ENCODE measurements at places on chromosomes 3 and 15. TPM values are rescaled to one million over a fixed set of nuclear protein-coding genes. Genes with fewer than 3 reads are reported as not detected.

- H3K4me1 ChIP-seq = no peaks in the 10 kb centered on the region
- peak; percentile 76 for DNase-seq
- peak overlapping the region; percentile 46 for H3K4me3 ChIP-seq
- peak overlapping the region; percentile 87 for H3K27ac ChIP-seq
- no peaks in the 10 kb centered on the region for H3K36me3 ChIP-seq
- H3K27me3 ChIP-seq = no peaks in the 10 kb centered on the region
These were observed 98.3 kb upstream of the VGLL3 start for GRCh38 chr3:87088993-87089841.

- H3K36me3 ChIP-seq = no peaks in the 10 kb centered on the region
- no peak overlapping the region for H3K4me3 ChIP-seq
- no peak overlapping the region for H3K27ac ChIP-seq
- no peaks in the 10 kb centered on the region for H3K4me1 ChIP-seq
These were observed 5.2 kb upstream of the CPLX3 start for GRCh38 chr15:74821091-74821789.

- no peak for DNase-seq
- H3K27ac ChIP-seq = no peak overlapping the region
- no peak overlapping the region for H3K4me3 ChIP-seq
These were observed 92.5 kb upstream of the MB21D2 start for GRCh38 chr3:193010191-193010590.

DNA sequence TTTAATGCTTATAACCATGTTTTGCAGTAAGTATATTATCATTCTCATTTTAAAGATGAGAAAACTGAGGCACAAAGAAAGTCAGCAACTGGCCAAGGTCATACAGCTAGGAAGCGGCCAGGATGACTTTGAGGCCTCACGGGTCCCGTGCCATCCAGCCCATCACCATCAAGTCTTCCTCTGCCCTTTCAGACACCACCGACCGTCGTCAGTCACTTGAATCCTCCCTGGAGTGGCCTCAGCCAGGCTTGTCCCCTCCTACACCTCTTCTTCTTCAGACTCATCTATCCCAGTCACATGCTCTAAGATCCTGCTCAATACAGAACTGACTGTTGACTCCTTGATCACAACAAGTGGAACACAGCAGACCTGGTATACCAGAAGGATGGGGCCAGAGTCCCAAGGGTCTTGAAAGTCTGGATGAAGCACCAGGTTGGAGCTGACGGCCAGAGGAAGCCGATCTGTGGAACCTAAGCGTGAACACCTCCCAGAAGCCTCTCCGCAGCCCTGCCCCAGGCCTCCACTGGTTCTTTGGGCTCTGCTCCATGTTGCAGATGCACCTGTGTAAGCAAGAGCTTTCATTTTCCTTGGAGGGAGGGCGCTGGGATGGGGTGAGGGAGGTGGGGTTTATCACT lies 22.1 kb downstream of the ITGA11 start:
- H3K27me3 ChIP-seq = no peaks in the 10 kb centered on the region
- H3K4me1 ChIP-seq = no peaks in the 10 kb centered on the region
- no peak overlapping the region for H3K27ac ChIP-seq
- DNase-seq = no peak
- no peaks in the 10 kb centered on the region for H3K36me3 ChIP-seq

DNA sequence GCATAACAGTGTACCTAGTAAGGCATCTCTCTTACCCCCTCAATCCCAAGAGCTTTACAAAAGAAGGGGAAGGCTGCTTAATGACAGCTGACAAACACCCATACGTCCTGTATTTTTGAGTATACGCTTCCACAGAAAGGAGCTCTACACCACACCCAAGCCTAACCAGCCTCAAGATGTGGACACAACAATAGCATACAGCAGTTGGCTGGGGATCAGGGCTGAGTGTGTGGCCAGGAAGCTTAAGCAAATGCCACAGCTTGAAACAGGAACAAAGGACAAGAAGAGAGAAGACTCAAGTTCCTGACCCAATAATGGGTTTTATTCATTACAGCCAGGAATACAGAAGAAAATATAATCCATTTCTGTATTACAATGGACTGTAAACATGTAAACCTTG lies 6.9 kb downstream of the HEXA start:
- no peaks in the 10 kb centered on the region for H3K36me3 ChIP-seq
- H3K4me3 ChIP-seq = no peak overlapping the region
- peak overlapping the region; percentile 87 for H3K27ac ChIP-seq

DNA sequence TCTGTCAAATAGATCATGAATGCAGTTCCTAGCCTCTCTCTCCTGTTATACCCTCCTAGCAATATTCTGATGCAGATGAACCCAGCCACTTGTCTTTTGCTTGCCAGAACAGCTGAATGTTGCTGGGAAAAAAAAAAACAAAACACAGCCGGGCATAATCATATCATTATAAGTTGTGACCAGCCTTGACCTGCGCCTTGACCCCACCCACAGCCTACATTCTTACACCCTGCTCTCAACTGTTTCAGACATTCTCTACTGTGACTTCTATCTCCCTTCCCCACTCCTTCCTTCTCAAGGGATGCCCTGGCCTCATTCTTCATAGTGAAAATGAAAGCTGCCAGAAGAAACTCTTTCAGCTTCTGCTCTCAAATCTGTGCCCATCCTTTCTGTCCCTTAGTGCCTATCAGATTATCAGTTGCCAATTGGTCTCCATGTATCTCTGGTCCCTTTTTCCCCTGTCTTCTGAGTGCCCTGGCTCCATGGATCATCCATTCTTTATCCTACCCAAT lies 389.1 kb upstream of the TPRG1 start:
- H3K27ac ChIP-seq = peak overlapping the region; percentile 80
- peaks cover 44% of the 10 kb centered on the region for H3K4me1 ChIP-seq
- no peaks in the 10 kb centered on the region for H3K27me3 ChIP-seq
- H3K4me3 ChIP-seq = no peak overlapping the region
- DNase-seq = no peak
- no peaks in the 10 kb centered on the region for H3K36me3 ChIP-seq

DNA sequence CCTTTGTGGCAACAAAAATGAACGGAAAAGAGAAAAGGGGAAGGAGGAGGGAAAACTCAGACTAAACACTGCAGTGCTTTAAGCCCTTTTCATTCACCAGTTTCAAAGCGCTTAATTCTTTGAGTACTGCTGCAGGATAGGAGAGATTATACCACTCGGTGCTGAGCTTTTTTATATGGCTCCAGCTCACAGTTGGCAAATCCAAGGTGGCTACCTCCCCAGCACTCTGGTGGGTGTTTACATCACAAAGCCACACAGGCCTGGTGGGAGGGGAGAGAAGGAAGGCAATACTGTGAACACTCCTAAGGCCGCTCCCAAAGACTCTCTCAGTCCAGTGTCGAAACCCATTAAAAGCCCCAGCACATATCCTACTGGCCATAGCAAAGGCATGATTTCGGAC lies 191.4 kb downstream of the STT3B start:
- H3K27me3 ChIP-seq = no peaks in the 10 kb centered on the region
- DNase-seq = no peak
- no peak overlapping the region for H3K4me3 ChIP-seq
- H3K27ac ChIP-seq = no peak overlapping the region
- H3K36me3 ChIP-seq = no peaks in the 10 kb centered on the region
- H3K4me1 ChIP-seq = no peaks in the 10 kb centered on the region

- peak; percentile 41 for DNase-seq
- no peaks in the 10 kb centered on the region for H3K27me3 ChIP-seq
These were observed 13.5 kb upstream of the TIPIN start for GRCh38 chr15:66369773-66370651.

- no peak overlapping the region for H3K27ac ChIP-seq
- no peaks in the 10 kb centered on the region for H3K36me3 ChIP-seq
- no peak overlapping the region for H3K4me3 ChIP-seq
- H3K27me3 ChIP-seq = no peaks in the 10 kb centered on the region
- H3K4me1 ChIP-seq = no peaks in the 10 kb centered on the region
These were observed 57.9 kb downstream of the CCDC33 start for GRCh38 chr15:74294010-74294409.

DNA sequence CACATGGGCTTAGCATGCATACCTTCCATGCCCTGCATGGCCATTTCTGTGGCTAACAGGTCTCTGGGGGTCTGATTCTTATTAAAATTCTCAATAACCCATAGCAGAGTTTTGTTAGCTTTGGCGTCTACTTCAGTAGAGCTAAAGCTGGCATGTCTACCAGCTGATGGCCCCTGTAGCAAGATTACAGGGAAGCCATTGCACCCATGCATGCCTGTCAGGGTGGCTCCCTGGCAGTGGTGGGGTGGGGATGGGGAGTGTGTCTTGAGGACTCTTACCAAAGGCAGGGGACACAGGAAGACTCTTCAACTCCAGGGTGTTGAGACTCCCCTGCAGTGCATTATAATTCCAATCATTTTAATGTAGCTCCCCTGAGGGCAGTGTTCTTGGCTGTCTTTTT lies 4.7 kb downstream of the KY start:
- peaks cover 8% of the 10 kb centered on the region for H3K4me1 ChIP-seq
- no peaks in the 10 kb centered on the region for H3K36me3 ChIP-seq
- no peak overlapping the region for H3K27ac ChIP-seq
- H3K27me3 ChIP-seq = peaks cover 14% of the 10 kb centered on the region

- no peak overlapping the region for H3K4me3 ChIP-seq
- H3K4me1 ChIP-seq = peaks cover 16% of the 10 kb centered on the region
These were observed 22.0 kb downstream of the COLQ start for GRCh38 chr3:15499536-15499935.

GRCh38 chr3:194030372-194030771 lies 105.6 kb upstream of the HES1 start:
- no peaks in the 10 kb centered on the region for H3K4me1 ChIP-seq

DNA sequence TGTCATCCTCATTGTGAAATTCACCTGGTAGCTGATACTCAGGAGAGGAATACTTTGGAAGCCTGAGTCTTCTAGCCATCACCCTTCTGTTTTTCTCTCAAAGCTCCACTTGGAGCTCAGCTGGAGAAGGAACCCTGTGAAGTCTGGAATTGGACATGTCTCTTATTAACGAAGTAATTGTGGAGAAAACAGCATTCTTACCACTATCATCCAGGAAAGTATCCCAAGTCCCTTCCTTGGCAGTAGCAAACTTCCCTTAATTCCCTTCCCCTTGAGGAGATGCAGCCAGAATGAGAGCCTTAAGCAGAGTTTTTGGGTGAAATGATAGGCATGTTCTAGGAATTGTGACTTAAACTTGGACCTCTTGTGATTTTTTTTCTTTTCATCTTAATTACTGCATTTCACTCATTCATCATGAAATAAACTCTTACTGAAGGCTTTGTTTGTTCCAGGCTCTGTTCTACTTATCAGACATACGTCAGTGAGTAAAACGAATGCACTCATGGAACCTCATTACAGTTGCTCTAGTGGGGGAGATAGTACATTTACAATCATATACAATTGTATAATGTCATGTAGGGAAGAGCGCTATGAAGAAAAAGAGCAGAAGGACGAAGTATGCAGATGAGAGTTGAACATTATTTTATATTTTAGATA lies 30.5 kb upstream of the TCF12 start:
- H3K27me3 ChIP-seq = no peaks in the 10 kb centered on the region
- H3K27ac ChIP-seq = peak overlapping the region; percentile 97
- no peaks in the 10 kb centered on the region for H3K36me3 ChIP-seq
- peaks cover 4% of the 10 kb centered on the region for H3K4me1 ChIP-seq
- DNase-seq = no peak
- peak overlapping the region; percentile 60 for H3K4me3 ChIP-seq

- H3K4me3 ChIP-seq = no peak overlapping the region
- no peak overlapping the region for H3K27ac ChIP-seq
- no peaks in the 10 kb centered on the region for H3K27me3 ChIP-seq
- H3K36me3 ChIP-seq = no peaks in the 10 kb centered on the region
- H3K4me1 ChIP-seq = no peaks in the 10 kb centered on the region
These were observed 30.7 kb downstream of the DZIP3 start for GRCh38 chr3:108620250-108620649.

BTLA gene
- total RNA-seq = 0.15 TPM

PLSCR2 gene
- total RNA-seq = 1.2 TPM
